Glutamatergic neuron (in vitro differentiated cells): ENCODE measurements at places on chromosomes 6 and 20. TPM values are rescaled to one million over a fixed set of nuclear protein-coding genes. Genes with fewer than 3 reads are reported as not detected.

FRS3 gene
- total RNA-seq, result 17.8 TPM

SOBP gene
- total RNA-seq, result 16.1 TPM

GRCh38 chr6:161568885-161569456 lies 295.1 kb upstream of the AGPAT4 start:
- no peak for DNase-seq

GRCh38 chr6:15793288-15793687 lies 130.5 kb upstream of the DTNBP1 start:
- no peak for DNase-seq

GRCh38 chr20:46523696-46524328 lies 10.5 kb upstream of the ZNF334 start:
- DNase-seq, result no peak

TCF15 gene
- total RNA-seq, result 19.7 TPM

SSTR4 gene
- total RNA-seq, result not detected

VWA7 gene
- 3.2 TPM for total RNA-seq

RPN2 gene
- 156 TPM for total RNA-seq

GRCh38 chr20:64192406-64192805 lies 28.2 kb downstream of the MYT1 start:
- no peak for DNase-seq

GRCh38 chr20:11032611-11033010 lies 358.8 kb upstream of the JAG1 start:
- no peak for DNase-seq

GRCh38 chr6:128409003-128409402 lies 111.4 kb downstream of the PTPRK start:
- no peak for DNase-seq

- no peak for DNase-seq
These were observed 65.9 kb downstream of the CEBPB start for GRCh38 chr20:50256577-50256976.

JAG1 gene
- 11.4 TPM for total RNA-seq

DNA sequence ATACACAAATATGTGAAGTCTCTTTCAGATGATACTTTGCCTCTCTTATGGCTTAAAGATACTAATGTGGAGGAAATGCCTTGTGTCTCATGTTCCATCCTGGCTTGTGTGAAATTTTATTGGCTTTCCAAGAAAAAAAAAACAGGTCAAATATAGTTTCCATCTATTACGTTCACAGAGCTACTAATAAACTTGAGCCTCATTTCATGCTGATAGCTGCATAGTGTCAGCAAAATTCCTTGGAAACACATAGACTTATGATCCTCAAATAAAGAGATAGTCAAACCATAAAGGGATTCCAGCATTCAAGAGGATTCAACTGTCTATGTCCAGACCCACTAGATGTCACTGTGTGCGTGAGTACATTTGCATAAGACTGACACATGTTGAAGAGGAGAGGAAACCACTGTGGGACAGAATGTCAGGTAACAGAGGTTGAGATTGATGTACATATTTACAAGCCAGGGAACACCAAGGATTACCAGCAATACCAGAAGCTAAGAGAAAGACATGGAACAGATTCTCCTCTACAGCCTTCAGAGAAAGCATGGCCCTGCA lies 266.6 kb downstream of the COL12A1 start:
- no peak for DNase-seq

MAFB gene
- 4.6 TPM for total RNA-seq
